ENCODE measurements at places on chromosomes 3 and 15. TPM values are rescaled to one million over a fixed set of nuclear protein-coding genes. Genes with fewer than 3 reads are reported as not detected.
A peak's percentile ranks its signal among the peaks of the same experiment; 100 is the strongest.

The GPR176 gene
- total RNA-seq = not detected

The PLSCR2 gene
- total RNA-seq = 0.44 TPM

The SELENOS gene
- total RNA-seq = 24.8 TPM

The UPK1B gene
- not detected for total RNA-seq

The PTPRG gene
- total RNA-seq = not detected

The FBXL2 gene
- not detected for total RNA-seq

The SI gene
- total RNA-seq = not detected

The NAA80 gene
- 29.1 TPM for total RNA-seq

The CACNA1D gene
- total RNA-seq = 2.0 TPM

- peaks cover 7% of the 10 kb centered on the region for H3K4me1 ChIP-seq
- H3K4me3 ChIP-seq = no peak overlapping the region
- no peak for DNase-seq
- no peaks in the 10 kb centered on the region for H3K27me3 ChIP-seq
- H3K27ac ChIP-seq = no peak overlapping the region
- no peaks in the 10 kb centered on the region for H3K36me3 ChIP-seq
These were observed 39.4 kb downstream of the KPNA1 start for GRCh38 chr3:122475316-122475715.

- no peaks in the 10 kb centered on the region for H3K36me3 ChIP-seq
- no peak overlapping the region for H3K4me3 ChIP-seq
- no peak overlapping the region for H3K27ac ChIP-seq
- H3K4me1 ChIP-seq = no peaks in the 10 kb centered on the region
- H3K27me3 ChIP-seq = no peaks in the 10 kb centered on the region
These were observed 43.6 kb upstream of the RARB start for GRCh38 chr3:25384471-25384870.

DNA sequence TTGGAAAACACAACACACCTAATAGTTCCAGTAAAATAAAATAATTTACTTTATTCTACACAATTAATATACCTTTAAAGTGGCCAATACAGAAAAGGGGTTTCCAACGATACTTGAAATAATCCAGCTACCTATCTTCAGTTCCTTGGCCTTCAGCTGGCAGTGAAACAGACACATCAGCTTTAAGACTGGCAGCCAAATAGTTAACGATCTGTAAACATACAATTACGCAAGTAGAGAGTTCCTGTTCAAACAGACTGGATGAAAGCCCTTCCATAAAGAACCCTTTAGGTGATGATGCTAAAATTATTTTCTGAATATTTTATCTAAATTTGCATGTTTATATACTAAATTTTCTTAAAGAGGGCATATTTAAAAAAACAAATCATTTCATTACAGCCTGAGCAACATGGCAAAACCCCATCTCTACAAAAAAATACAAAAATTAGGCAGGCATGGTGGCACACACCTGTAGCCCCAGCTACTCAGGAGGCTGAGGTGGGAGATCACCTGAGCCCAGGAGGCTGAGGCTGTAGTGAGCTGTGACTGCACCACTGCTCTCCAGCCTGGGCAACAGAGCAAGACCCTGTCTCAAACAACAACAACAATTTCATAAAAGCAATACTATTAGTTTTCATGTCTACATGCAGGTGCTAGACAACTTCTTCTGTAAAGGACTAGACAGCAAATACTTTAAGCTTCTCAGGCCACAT, 12.9 kb downstream of the DYNC1LI1 start:
- H3K27ac ChIP-seq = no peak overlapping the region
- no peak for DNase-seq
- no peaks in the 10 kb centered on the region for H3K36me3 ChIP-seq
- no peaks in the 10 kb centered on the region for H3K27me3 ChIP-seq

DNA sequence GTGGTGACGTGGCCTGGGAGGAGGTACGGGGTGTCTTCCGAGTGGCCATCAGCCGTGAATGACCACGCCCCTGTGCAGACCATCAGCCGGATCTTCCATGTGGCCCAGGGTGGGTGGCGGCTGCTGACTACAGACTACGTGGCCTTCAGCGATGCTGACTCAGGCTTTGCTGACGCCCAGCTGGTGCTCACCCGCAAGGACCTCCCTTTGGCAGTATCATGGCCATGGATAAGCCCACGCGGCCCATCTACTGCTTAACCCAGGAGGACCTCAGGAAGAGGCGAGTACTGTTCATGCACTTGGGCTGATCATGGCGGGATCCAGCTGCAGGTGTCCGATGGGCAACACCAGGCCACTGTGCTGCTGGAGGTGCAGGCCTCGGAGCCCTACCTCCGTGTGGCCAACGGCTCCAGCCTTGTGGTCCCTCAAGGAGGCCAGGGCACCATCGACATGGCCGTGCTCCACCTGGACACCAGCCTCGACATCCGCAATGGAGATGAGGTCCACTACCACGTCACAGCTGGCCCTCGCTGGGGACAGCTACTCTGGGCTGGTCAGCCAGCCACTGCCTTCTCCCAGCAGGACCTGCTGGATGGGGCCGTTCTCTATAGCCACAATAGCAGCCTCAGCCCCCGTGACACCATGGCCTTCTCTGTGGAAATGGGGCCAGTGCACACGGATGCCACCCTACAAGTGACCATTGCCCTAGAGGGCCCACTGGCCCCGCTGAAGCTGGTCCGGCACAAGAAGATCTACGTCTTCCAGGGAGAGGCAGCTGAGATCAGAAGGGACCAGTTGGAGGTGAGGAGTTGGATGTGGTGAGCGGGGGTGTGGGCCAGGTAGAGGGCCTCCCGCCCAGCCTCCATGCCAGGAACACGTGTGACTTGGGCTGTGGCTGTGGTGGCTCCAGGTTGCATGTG, 178.4 kb downstream of the TBC1D2B start:
- no peaks in the 10 kb centered on the region for H3K27me3 ChIP-seq
- no peak overlapping the region for H3K4me3 ChIP-seq
- H3K36me3 ChIP-seq = no peaks in the 10 kb centered on the region
- H3K27ac ChIP-seq = no peak overlapping the region

DNA sequence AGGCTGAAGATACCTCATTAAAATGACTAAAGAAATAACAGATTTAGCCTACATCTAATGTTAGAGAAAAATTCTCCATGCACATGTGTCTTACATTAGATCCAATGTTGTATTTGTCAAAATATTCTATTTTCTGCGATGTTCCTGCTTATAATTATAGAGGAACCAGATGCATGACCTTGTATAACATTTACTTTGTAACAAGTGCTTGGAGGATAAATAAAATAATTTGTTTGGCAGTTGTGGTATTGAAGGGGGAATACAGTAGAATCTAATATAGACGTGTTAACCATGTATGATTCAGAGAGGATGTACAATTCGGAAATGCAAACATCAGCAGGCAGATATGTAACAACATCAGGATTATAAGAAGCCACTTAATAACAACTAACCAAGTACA, 922.2 kb downstream of the TUSC7 start:
- H3K27ac ChIP-seq = no peak overlapping the region
- H3K4me1 ChIP-seq = no peaks in the 10 kb centered on the region
- no peak for DNase-seq
- no peaks in the 10 kb centered on the region for H3K27me3 ChIP-seq
- no peaks in the 10 kb centered on the region for H3K36me3 ChIP-seq

GRCh38 chr3:11634081-11634635, 9.6 kb downstream of the VGLL4 start:
- H3K27me3 ChIP-seq = no peaks in the 10 kb centered on the region
- no peaks in the 10 kb centered on the region for H3K36me3 ChIP-seq
- H3K4me1 ChIP-seq = no peaks in the 10 kb centered on the region
- H3K27ac ChIP-seq = peak overlapping the region; percentile 60

DNA sequence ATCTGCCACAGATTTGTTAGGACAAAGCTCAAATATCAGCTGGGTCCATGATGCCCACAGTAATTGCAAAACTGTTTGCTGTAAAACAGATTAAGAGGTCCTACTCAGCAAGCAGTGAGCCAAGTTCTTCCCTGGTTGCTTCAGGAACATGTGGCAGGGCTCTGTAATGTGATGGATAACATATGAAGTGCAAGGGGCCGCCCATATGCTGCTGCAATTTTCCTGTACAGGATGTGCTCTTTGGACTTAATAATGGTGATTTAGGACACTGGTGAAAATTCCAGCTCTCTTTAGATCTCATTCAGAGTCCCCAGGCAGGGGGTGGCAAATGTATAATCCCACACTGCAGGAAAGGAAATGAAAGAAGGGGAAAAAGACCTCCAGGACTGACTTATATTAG, 289.4 kb downstream of the LSAMP start:
- H3K4me1 ChIP-seq = no peaks in the 10 kb centered on the region
- no peak overlapping the region for H3K27ac ChIP-seq
- no peak for DNase-seq
- H3K4me3 ChIP-seq = no peak overlapping the region

DNA sequence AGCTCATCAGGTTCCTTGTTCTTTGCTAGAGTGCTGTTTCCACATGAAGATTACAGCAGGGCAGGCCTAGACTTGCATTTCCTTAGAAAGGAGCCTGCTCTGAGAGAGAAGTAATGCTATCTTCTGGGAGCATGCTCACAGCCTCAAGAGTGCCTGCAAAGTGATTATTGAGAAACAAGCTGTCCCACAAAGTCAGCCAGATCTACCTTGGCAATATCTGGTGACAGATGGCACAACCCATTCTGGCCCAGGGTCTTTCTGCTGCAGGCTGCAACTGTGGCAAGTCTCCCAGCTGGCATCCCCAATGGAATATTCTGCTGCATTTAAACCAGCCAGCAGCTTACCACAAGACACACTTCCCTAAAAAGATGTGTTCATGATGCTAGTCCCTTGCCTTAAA, 29.3 kb downstream of the MTMR10 start:
- H3K4me3 ChIP-seq = no peak overlapping the region
- no peaks in the 10 kb centered on the region for H3K4me1 ChIP-seq
- no peak overlapping the region for H3K27ac ChIP-seq
- no peaks in the 10 kb centered on the region for H3K27me3 ChIP-seq
- DNase-seq = no peak

- H3K4me3 ChIP-seq = no peak overlapping the region
- no peaks in the 10 kb centered on the region for H3K4me1 ChIP-seq
- no peak overlapping the region for H3K27ac ChIP-seq
- DNase-seq = no peak
- H3K36me3 ChIP-seq = no peaks in the 10 kb centered on the region
These were observed 435.4 kb downstream of the MFSD1 start for GRCh38 chr3:159237226-159237625.

- H3K4me1 ChIP-seq = no peaks in the 10 kb centered on the region
- H3K36me3 ChIP-seq = no peaks in the 10 kb centered on the region
- no peak for DNase-seq
- H3K27me3 ChIP-seq = no peaks in the 10 kb centered on the region
- H3K4me3 ChIP-seq = no peak overlapping the region
These were observed 21.8 kb downstream of the SLC12A8 start for GRCh38 chr3:125190786-125191185.

DNA sequence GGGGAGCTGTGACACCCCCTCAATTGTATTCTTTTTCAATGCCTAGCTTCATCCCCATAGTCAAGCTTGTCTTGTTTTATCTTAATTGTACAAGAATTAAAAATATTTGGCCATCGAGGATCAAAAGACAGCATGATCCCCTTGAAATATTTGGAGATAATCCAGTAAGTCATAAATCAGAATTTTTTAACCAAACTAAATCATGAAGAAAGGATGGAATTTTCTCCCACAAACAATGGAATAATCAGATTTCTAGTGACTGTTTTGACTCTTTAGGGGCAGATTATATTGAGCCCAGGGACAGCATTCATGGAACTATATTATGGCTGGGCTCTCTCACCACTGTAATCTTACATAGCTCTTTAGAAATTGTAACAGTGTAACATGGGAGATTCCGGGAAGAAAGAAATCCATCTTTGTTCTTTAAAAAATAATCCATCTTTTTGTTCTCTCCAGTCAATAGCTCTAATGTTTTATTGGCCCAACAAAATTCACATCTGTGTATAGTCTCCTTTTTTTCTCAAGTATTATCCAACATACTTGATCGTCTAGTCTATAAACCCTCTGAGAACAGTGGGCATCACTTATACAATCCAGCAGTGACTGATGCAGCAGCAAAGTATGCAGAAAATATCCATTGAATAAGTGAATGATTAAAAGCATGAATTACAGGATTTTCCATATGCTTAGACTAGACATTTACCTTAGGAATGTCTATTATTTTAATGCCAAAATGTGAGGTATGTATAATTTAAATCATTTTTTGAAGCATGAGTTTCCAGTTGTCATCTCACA, 277.0 kb upstream of the PLSCR5 start:
- H3K4me3 ChIP-seq = no peak overlapping the region
- no peak for DNase-seq
- no peaks in the 10 kb centered on the region for H3K4me1 ChIP-seq
- no peaks in the 10 kb centered on the region for H3K27me3 ChIP-seq

DNA sequence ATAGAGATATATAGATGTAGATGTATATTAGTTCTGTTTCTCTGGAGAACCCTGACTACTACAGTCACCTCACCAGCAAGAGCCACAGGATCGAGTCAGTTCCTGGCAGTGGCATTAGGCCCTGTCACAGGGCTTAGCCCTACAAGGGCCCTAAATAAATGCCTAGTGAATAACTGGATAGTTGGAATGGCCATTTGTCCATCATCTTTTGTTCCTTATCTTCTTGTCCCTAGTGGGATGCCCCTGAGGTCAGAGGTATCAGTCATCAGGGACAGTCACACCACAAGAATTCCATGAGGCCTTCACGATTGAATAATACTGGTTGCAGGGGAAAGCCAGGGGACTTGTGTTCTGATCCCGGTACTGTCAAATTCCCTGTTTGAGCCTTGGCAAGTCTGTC, 204.9 kb upstream of the PPP2R3A start:
- H3K4me3 ChIP-seq = no peak overlapping the region
- H3K27ac ChIP-seq = no peak overlapping the region
- no peak for DNase-seq
- H3K27me3 ChIP-seq = no peaks in the 10 kb centered on the region
- H3K4me1 ChIP-seq = no peaks in the 10 kb centered on the region

Measured in naive thymus-derived CD4-positive, alpha-beta T cell (primary cell).